ENCODE measurements at places on chromosomes 5 and 9.

DNA sequence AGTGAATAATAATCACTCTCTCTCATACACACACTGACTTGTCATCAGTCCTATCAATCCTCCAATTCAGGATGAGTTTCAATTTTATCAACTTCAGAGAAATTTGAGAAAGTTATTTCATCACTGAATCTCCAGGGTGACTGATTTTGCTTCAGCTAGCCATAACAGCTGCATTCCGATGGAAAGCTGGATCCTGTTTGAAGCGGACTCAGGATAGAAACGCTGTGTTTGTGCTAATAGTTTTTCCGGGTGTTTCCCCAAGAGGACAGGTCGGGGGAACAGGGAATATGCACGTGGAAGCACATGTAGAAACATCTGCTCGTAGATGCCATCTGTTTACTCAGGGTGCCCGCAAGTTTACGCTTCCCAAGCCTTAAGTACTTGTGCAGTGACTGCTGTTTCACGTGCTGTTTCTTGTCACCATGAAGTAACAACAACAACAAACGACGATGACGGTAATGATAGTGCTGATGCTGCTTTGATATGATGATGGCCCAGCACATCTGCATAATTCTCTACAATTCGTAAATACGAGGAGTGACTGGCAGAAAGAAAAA is 263.7 kb upstream of the DAPK1 start:
- no peak for DNase-seq

GRCh38 chr5:56349461-56349860 is 116.3 kb upstream of the ANKRD55 start:
- no peak for DNase-seq

GRCh38 chr9:133700819-133701320 is 37.3 kb downstream of the SARDH start:
- DNase-seq, result no peak

GRCh38 chr5:177592905-177593304 is 902 bp downstream of the TMED9 start:
- DNase-seq, result no peak

- DNase-seq, result no peak
Measured at GRCh38 chr5:143093452-143094086, 309.9 kb downstream of the NR3C1 start.

DNA sequence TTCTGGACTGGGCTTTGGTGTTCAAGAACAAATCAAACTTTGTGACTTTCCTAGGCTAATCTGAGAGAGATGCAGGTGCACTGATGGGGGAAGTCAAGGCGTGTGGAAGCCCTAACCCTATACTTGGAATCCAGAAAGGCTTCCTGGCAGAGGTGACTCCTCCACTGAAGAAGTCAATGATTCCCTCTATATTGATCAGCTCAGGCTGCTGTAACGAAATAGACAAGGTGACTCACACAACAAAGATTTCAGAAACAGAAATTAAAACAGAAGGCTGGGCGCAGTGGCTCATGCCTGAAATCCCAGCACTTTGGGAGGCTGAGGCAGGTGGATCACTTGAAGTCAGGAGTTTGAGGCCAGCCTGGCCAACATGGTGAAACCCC is 69.6 kb upstream of the GGTA1 start:
- DNase-seq, result no peak

GRCh38 chr5:6786786-6787495 is 73.7 kb downstream of the TENT4A start:
- DNase-seq, result no peak

- DNase-seq, result peak; percentile 23
Measured at GRCh38 chr5:179759581-179760551, 27.2 kb downstream of the MAML1 start.

DNA sequence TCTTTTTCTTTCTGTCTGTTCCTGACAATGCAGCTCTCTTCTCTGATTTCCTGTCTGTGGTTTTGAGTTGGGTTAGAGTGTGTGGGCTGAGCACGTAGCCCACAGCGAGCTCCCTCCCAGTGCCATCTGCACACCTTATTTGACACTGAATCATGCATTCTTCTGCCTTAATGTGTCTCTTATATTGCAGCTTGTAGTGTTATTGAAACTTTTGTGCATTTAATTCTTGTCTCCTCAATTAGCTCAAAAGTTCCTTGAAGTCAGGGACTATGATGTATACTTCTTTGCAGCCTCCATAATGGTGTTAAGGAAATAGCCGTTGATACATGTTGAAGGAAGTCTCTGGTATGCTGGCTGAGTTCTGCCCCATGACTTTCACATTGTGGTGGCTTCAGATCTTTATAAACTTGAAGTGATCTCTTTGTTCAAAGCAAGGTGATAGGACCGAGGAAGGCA is 576.2 kb upstream of the CLINT1 start:
- DNase-seq, result no peak

- no peak for DNase-seq
Measured at GRCh38 chr9:77679088-77679487, 31.0 kb upstream of the GNA14 start.

- DNase-seq, result no peak
Measured at GRCh38 chr5:135543485-135544304, 7.9 kb upstream of the NEUROG1 start.

DNA sequence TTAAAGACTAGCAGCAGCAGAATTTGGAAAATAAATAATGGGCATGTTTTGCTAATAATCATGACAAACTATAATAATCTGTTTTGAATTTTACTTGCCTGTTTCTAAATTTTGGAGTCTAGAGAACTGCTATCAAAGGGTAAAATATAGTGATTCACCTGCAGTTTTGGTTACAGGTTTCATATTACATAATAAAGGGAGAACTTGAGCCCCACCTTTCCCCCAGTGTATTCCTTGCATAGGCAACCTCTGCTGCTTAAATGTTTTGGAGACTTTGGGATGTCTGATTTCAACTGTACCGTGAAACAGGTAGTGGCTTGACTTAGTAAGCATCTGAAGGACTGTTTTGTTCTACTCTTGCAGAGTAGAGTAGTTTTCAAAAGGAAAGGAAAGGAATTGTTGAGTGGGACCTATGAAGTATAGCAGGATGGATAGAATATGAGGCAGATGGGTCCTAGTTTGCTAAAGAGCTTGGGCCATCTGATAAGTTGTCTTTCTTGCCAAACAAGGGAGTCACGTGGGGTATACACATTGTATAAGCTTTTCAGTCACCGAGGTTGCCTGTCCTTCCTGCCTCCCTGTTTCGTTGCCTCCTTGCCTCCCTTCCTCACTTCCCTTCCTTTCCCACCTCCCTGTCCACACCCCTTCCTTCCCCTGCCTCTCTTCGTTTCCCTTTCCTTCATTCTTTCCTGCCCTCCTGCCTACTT is 19.1 kb downstream of the CREBRF start:
- no peak for DNase-seq

- peak; percentile 57 for DNase-seq
Measured at GRCh38 chr5:175521313-175521833, 43.0 kb downstream of the SFXN1 start.

GRCh38 chr5:6516823-6517222 is 68.2 kb downstream of the UBE2QL1 start:
- DNase-seq, result no peak

GRCh38 chr9:32992595-32993238 is 8.7 kb downstream of the APTX start:
- DNase-seq, result no peak

DNA sequence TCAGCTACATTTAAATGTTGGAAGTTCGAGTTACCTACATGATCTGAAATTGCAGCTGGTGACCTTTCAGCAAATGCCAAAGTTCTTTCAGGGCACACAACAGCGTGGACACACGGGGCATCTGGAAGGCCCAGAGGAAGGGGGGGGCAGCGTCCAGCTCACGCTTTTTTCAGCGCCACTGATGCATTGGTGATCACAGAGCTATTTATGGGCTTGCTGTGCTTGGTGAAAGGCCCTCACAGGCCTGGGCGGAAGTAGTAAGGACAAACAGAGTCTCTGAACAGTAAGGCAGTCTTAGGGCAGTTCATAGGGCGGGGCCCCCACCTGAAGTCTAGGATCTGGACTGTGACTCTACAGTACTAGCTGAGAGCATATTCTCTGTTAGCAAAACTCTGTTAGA is 6.6 kb upstream of the FBP2 start:
- no peak for DNase-seq

DNA sequence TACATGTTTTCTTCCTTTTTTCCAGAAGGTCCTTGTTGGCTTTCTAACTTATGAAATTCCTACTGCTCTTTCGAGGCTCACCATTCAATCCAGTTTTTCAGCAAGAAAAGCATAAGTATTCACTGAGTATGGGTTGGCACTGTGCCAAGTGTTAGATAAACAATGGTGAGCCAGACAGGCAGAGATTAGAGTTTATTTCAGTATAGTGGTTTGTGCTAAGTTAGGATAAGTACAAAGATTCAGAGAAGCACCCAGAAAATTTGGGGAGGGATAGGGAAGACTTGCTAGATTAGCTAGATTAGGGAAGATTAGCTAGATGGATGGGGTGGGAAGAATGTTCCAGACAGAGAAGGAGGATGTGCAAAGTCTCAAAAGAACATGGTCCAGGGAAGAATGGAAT is 122.9 kb downstream of the OXCT1 start:
- no peak for DNase-seq

GRCh38 chr5:6483880-6484382 is 35.3 kb downstream of the UBE2QL1 start:
- DNase-seq, result no peak

DNA sequence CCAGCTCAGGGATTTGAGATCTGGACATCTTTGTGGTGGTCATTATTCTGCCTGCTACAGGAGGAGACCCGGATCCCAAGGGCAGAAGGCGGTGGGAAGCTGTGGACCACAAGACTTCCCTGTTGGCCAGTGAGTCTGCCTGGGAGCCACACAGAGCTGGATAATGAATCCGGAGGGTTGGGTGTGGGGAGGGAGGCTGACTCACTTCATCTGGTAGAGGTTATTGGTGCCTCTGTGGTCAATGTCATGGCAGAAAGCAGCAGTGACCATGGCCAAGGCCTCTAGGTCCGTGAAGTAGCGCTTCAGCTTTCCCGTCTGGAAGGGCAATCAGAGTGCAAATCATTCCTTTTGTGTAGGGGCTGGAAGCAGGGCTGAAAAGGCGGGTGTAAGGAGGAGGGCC is 58.5 kb downstream of the PDE6A start:
- DNase-seq, result no peak

DNA sequence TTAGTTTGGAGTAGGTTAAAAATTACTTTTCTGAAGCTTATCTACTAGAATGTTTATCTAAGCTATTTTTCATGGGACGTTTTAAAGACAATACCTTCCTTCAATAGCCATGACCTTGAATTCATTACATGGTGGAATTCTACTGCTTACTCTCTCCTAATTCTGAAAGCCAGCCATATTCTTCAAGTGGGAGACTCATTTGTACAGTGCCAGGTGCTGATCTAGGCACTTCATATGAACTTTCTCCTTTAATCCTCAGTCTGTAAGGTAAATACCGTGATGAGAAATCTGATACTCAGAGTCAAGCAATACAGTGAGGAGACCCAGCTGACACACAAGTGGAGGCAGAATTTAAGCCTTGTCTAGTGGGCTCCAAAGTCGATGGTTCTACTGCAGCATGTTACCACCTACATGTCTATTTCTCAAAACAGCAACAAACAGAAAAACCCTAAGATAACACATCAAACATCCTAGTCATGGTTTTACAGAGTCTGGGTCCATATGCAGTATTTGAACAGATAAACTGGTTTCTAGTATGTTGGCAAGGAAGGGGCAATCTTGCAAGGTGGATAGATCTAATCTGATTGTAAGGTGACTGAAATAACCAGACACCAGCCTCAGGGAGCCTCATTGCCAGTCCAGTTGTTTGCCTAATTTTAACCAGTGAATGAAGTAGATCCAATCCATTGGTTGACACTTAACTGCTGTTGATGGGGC is 243.7 kb downstream of the PIK3R1 start:
- no peak for DNase-seq

DNA sequence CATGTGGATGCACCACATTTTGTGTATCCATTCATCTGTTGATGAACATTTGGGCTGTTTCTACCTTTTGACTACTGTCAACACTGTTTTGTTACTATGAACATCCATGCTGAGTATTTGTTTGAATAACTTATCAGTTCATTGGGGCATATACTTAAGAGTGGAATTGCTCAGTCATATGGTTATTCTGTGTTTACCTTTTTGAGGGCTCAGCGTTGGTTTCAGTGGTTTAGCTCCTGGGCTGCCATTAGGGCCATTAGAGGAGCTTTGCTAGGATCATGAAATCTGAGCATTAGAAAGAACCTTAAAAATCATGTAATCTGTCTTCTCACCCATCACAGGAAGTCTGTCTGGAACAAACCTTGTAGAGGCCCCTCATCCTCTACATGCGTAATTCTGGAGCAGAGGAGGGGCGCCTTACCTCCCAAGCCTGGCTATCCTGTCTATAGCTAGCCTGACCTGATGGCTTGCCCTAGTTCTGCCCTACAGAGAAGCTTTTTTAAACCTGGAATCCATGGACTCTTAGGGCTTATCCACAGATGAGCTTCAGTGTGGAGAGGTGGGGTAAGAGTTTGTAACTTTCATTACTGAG is 92.9 kb downstream of the PDZD2 start:
- no peak for DNase-seq

GRCh38 chr9:33131790-33132772 is 35.1 kb downstream of the B4GALT1 start:
- no peak for DNase-seq

- no peak for DNase-seq
Measured at GRCh38 chr9:33881635-33882034, 64.7 kb downstream of the UBE2R2 start.

DNA sequence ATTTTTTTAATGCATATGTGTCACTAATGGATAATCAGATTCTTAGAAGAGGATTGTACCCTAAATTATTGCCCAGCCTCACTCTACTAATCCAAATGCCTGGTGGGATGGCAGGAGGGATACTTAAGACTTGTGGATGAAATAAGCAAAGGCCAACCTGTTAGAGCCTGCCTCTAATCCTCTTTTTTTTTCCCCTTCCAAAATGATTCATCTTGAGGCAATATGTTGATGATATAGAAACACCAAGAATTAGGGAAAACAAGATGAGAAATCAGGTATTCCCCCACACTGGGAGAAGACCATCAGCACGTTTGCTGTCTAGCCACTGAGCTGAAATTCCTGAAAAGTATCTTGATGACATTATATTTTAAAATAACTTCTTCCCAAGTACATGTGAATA is 52.0 kb downstream of the RFK start:
- no peak for DNase-seq

DNA sequence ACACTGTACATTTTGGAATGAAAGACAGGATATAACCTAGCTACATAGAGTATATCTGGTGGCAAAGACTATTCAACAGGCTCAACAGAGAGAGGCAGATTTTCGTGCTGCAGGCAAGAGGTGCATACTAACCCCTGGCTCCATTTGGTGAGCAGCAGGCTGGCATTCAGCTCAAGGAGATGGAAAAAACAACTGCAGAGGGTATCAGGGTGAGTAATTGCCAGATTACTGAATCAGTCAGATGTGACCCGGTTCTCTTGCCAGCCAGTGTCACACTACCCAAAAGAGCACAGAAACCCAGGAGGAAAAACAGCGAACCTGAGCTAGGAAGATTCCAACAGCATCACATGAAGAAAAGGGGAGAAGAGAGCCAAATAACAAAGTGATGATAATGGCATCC is 130.4 kb upstream of the PRLR start:
- no peak for DNase-seq

- no peak for DNase-seq
Measured at GRCh38 chr5:171493646-171494393, 74.4 kb downstream of the FGF18 start.

Data from CD4-positive, alpha-beta T cell treated with Interleukin-2 at 100 ng/mL for 4 hours (primary cell).